ENCODE measurements at places on chromosomes 16 and 17. TPM values are rescaled to one million over a fixed set of nuclear protein-coding genes. Genes with fewer than 3 reads are reported as not detected.

The TP53TG3 gene
- 0.66 TPM for total RNA-seq

The CCDC144A gene
- 1.3 TPM for total RNA-seq

The NTN3 gene
- not detected for total RNA-seq

The PRCD gene
- total RNA-seq, result not detected

The NLRC3 gene
- total RNA-seq, result 0.04 TPM

The HOXB2 gene
- total RNA-seq, result 0.59 TPM
